CD4-positive, alpha-beta T cell treated with Interleukin-4 for 4 hours (primary cell): ENCODE measurements at places on chromosomes 7 and 10.

GRCh38 chr10:17214971-17215781 lies 12.9 kb upstream of the VIM start:
- no peak for DNase-seq

DNA sequence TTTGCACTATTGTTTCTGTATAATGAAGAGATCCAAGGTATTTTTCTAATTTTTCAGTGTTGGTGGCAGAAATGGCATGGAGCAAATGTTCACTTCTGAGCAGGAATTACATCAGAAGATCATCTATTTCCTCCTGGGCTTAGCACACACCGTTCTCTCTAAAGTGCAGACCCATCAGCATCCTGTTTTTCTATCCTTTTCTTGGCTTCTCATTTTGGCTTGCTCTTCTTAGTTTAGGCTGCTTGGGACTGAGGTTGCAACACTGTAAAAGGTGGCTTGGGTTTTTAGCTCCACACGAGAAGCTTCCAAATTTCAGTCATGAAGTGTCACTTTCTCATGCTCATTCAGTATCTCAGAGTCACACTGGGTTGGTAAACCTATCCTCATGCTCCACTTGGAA lies 79.9 kb upstream of the SMIM30 start:
- no peak for DNase-seq

DNA sequence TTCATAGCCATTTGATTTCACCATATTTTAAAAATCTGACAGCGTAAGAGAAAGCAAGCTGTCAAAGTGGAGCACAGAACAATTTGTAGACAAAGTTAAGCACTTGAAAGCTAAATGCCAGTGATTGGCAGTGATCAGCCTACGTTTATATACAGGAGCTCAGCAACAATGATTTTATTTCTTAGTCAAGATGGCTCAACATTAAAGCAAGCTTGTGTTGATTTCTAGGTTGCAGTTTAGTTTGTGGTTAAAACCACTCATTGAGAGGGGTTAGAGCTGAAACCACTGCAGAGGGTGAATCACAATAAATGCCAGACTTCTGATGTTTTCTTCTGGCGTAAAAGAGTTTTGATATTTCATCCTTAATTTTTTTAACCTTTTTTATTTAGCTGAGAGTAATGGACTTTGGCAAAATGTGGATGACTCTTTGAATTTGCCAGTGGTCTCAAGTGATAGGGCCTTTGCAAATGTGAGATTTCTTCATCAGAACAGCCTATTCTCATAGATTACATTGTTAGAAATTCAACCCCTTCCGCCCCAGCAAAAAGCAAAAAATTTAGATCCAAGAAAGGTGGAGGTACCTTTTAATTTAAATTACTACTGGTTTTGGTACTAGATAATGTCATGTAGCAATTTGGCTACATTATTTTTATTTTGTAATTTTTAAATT lies 73.8 kb downstream of the SHOC2 start:
- peak; percentile 75 for DNase-seq

- no peak for DNase-seq
Observed at GRCh38 chr7:101625031-101625791, 3.9 kb downstream of the MYL10 start.

DNA sequence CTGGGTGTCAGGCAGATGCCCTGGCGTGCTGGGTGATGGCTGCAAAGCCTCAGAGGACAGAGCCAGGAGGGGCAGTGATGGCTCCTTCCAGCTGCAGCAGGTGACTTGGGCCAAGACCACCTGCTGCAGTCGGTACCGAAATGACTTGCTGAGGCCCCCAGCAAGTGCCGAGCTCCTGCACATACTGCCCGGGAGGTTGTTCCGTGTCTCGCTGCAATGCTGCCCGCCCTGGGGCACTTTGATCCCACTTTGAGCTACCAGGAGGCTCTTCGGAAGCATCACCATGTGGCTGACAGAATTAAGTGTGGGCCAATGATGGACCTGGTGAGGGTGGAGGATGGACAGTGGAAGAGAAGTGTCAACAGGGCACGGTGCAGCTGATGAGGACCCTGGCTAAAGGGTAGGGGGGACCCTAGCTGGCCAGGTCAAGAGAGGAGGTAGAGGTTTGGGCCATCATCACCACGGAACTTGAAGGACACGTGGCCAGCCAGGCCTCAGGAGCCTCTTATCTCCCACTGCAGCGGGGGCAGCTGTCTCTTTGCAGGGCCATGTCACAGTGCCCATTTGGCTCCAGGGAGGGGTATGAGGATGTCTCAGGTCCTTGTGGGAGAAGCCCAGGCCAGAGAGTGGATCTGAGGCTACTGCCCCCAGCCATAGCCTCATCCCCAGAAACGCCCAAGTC lies 51.1 kb upstream of the NANOS1 start:
- no peak for DNase-seq

DNA sequence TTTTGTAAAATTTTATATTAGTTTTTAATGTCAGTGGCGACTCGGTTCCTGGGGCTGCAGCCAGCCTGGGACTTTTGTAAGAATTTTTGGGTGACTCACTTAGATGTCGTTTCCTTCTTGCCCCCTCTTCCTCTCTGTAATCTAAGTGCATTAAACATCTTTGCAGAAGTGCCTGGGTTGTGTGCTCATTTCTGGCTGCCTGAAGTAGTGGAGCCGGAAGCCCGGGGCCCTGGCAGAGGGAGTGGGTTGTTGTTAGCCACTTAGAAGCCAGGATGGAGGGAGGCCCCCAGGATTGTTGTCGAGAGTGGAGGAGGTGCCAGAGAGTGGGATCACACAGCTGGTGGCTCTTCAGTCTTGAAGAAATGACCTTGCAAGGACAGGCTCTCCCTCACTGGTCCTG lies 11.0 kb upstream of the TRIM8 start:
- DNase-seq, result peak; percentile 56

DNA sequence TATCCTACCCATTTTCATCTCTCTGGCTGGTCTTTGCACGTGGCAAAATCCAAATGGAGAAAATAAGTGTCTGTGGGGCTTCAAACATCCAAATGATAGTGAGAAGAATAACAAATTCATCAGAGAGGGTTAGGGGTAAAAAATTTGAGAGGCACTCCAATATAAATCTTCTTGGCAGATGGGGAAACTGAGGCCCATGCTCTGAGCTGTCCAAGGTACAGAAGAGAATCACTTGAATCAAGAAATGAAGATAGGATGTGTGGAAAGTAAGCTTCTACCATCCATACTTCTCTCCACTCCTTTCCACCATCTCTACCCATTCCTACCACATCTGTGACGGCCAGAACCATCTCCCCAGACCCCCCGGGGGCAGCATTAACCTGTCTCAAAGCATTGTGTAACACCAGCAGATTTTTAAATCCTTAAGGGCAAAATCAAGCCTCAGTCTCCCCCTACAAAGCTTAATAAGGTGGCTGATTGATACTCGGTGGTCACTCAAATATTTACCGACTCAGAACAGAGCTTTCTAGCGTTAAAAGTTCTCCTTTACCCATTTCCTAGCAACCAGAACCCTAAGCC lies 818 bp downstream of the GOT1 start:
- DNase-seq, result no peak

DNA sequence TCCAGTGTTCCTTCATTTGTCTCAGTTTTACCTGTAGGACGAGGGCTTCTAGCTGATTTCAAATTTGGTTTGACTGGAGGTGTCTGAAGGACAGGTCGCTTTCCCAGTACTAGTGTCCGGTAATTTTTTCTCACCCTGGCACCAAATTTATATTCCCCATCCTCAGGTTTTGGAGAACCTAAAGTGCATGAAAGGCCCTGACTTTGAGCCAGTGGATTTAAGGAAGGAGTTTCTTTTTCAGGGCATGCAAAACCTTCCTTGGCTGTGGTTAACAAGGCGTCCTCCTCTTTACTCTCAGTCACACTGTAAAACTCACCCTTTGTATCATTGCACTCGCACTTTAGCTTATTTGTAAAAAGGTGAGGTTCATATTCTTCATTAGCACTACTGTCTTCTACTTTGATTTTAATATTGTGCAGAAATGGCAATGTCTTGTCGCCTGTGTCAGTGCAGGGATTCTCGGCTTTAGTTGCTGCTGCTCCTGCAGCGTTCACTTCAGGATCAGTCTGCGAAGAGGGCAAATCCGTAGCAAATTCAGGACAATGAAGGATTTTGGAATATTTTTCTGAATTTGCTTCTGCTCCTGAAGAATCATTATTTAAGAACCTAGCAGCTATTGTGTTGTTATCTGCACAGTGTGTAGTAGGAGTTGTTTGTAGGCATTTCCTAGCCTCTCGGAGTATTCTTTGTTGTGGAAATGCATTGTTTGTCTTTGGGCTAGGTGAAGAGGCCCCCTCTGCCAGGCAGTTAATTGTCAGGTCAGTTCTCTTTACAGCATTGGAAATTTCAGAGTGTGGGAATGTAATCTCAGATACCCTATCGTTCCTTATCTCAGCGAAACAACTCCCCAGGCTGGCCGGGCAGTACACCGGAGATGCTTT lies 9.9 kb downstream of the SKIDA1 start:
- no peak for DNase-seq
